ENCODE measurements at places on chromosomes 16 and 17.
A peak's percentile ranks its signal among the peaks of the same experiment; 100 is the strongest.

GRCh38 chr17:11539637-11540036, 58.6 kb upstream of the DNAH9 start:
- no peak for DNase-seq

DNA sequence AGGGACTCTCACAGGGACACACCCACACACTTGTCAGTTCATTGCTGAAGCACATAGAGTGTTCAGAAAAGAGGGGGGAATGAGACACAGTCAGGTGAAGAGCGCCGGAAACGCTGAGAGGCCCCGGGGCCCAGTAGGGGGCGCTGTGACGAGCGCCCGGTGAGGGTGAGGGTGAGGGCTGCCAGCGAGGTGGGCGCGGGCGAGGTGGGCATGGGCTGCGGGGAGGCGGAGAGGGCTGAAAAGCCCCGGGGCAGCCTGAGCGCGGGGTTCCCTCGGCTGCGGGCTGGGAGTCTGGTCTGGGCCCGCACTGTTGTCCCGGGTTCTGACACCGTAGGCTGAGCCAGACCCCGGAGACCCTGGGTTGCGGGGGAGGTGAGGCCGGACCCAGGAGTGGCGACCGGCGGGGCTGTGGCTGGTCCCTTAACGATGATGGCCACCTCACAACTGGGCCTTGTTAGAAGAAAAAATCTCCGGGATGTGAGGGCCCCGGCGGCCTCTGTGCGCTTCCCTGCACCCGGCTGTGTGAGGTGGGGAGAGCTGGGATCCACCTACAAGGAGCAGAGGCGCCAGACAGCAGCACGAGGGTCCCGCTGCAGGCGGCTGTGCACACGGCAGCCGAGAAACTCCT, 91.4 kb downstream of the C16orf78 start:
- no peak for DNase-seq

DNA sequence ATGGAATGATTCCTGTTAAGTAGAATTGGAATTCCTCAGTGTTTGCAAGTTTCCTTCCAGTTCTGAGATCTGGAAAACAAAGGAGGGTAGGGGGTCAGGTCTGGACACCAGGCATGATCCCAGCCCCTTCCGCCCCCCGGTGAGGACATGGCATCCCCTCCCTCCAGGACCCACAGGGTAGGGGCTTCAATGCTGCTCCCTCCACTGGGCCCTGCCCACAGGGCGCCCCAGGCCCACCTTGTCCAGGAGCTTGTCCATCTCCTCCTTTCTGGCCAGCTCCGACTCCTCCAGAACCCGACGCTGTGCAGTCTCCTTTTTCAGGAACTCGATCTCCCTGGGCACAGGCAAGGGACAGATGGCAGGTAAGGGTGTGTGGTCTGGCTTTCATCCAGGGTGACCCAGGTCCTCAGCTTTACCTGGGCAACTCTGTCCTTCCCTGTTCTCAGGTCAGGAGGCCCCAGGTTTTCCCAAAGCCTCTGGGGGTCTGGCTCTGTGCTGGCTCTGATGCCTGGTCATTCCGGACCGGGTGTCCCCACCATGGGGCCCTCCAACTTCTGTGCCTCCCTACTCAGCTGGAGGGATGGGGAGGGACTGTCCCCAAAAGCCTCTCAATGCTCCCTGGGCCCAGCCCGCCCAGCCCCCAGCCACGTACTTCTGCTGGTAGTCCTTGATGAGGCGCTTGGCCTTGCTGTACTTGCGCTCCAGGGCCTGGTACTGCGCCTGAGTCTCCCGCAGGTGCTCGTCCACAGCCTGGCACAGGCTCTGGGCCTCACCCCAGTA, 5.5 kb upstream of the SAMD14 start:
- DNase-seq = no peak

DNA sequence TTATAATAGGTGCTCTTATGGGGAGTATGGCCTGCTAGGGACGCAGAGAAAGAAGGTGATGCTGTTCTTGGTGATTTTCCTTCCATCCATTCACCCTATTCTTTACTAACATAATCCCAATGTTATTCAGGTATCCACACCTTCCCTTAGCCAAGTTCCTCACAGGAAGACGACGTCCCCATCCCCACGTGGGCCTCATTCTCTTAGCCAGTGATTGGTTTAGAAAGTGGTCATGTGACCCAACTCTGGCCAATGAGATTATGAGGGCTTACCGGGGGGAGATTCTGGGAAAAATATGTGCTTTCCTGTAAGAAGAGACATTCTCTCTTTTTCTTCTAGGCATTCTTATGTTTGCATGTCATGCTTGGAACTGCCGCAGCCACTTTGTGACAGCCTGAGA, 474.7 kb downstream of the HAPSTR1 start:
- no peak for DNase-seq

- peak; percentile 47 for DNase-seq
Measured at GRCh38 chr16:23148513-23149266, 562 bp downstream of the USP31 start.

DNA sequence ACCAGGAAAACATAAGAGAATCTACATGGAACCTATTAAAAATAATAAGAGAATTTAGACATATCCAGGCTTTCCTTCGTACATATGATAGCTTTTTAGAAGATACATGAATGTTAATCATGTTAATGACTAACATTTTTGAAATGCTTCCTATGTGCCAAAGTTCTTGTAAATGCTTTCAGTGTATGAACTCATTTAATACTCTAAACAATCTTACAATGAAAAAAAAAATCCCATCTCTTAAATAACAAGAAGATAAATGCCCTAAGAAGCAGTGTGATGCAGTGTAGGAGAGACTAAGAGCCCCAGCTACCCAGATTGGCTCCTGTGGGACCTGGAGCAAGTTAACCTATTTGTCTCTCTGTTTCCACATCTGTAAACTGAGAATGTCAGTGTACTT, 220.4 kb upstream of the MYOCD start:
- DNase-seq = no peak

GRCh38 chr17:64145375-64145750, 15.4 kb upstream of the ERN1 start:
- DNase-seq = no peak

DNA sequence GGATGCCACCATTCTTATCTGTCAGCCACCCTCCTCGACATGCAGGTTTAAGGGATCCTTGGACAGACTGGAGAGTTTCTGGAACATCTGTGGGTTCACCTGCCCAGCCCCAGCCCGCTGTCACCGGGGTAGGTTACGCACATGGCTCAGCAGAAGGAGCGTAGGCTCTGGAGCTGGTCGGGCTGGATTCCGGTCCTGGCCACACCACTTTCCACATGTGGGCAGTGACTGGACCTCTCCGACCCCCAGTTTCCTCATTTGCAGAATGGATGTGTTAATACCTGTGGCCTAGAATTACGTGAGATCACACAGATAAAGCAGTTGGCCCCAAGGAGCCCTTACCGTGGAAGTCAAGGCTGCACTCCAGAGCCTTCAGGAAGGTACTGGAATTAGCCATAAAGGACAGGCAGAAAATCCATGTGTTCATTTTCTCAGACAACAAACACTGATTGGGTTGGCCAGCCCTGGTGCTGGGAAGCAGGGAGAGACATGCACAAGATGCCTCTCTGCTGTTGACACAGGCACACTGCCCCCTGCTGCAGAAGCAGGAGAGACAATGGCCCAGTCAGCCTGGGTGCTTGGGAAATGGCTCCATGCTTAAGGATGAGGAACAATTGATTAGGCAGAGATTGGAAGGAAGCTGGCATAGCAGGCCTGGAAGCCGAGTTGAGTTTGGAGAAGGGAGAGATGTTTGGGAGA, 58.8 kb downstream of the SF3B3 start:
- no peak for DNase-seq

DNA sequence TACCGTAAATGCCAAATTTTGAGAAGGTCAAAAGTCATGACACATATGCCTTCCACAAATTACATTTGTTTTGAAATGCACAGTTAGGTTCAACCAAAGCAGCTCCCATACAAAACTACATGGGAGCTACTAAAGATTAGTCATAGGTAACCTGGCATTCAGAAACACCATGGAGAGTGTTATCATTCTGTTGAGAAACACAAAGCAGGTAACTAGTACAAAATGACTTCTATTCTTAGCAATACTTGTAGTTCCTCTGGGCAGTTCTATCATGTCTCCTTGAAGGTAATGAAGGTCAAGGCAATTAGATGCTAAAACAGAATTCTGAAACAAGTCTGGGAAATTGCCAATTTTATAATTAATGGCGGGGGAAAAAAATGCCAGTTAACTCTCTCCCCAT, 39.4 kb downstream of the KCNJ16 start:
- DNase-seq = no peak

DNA sequence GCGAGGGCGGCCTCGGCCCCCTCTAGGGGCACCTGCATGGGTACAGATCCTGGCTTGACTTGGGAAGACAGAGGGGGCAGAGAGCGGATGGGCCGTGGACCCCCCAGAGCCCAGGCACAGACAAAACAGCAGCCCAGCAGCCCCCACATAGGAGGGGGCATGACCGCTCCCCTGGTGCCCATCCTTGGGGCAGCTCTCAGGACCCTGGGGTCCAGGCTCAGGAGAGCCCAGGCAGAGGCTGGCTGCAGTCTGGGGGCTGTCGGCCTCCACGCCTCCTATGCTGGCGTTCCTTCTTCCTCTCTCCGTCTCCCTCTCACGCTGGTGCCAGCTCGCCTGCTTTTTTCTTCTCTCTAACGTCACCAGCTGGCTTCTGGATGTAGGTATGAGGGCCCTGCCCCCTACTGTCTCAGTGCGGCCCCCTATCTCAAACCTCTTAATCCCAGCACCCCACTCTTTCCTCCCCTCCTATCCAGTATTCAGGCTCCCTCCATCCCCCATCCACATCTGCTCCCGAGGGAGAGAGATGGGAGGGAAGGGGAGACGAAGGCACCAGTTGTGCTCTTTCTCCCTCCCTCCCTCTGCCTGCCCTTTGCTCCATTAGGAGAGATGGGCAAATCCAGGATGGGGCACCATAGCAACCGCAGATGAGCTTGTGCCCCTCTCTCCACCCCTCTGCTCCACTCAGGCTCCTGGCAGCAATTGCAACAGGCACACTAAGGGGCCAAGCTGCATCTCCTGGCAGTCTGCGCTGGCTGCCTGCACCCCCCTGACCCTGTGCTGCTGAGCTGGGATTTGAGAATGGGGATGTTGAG, at the start of gene GPR179:
TSS of gene GPR179 (minus strand) at position 349 of the 812 bp plus-strand sequence. CDS start at position 182, 167 bp downstream.
- no peak for DNase-seq

- no peak for DNase-seq
Measured at GRCh38 chr16:27950206-27950887, 113.2 kb downstream of the GSG1L start.

- DNase-seq = no peak
Measured at GRCh38 chr17:59765038-59765437, 57.6 kb downstream of the VMP1 start.

GRCh38 chr17:63316100-63316499, 130.0 kb downstream of the CYB561 start:
- DNase-seq = no peak

- DNase-seq = no peak
Measured at GRCh38 chr17:34728771-34729310, 149.5 kb downstream of the TMEM132E start.

DNA sequence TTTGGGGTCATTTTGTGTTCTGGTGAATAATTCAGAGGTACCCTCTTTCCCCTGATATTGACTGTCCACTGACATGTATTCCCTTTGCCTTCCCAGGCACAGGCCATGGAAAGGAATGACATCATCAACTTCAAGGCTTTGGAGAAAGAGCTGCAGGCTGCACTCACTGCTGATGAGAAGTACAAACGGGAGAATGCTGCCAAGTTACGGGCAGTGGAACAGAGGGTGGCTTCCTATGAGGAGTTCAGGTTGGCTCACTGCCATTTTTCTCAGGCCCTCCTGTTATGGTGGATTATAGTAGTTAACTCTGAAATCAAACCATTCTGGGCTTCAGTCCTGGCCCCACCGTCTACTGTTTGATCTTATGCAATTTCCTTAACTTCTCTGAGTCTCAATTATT, 1.6 kb upstream of the EFTUD2 start:
- DNase-seq = peak; percentile 75
